ENCODE measurements at places on chromosomes 7 and 10.
A peak's percentile ranks its signal among the peaks of the same experiment; 100 is the strongest.

- peak; percentile 94 for DNase-seq
These were observed 30.2 kb upstream of the ANKRD2 start for GRCh38 chr10:97542169-97543024.

GRCh38 chr7:81234896-81235295 lies 316.0 kb upstream of the SEMA3C start:
- no peak for DNase-seq

DNA sequence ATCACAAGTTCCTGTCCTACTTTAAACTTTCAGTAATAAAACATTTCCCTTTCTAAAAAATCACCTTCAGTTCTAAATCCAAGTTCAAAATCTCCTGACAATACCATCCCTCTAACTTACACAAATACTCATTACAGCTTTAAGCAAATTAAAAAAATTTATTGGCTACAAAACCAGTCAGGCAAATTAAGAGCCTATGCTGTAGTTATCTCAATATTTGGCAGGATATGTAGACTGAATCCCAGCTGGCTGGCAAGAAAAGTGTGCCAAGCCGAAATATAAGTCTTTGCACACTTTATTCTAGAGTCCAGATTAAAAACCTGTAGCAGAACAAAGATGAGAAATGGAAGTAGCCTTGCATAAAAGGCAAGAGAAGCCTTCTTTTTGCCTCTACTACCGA lies 9.5 kb downstream of the WAPL start:
- no peak for DNase-seq

- no peak for DNase-seq
These were observed 1.6 kb downstream of the UNCX start for GRCh38 chr7:1234049-1234880.

DNA sequence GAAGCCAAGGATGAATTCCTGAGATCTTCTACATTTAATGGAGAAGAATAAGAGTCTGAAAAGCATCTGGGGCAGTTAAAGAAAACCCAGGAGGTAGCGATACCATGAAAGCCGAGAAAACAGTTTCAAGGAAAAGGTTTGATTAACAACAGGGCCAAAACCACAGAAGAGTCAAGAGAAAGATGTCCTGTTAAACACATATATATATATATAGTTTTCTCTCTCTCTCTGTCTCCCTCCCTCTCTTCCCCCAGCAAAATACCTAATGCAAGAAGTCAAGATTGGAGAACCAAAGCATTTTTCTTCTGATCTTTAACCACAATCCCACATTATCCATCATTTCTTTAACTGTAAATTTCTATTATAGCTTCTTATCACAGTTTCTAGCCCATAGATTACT lies 261.4 kb downstream of the SNX13 start:
- DNase-seq = no peak

DNA sequence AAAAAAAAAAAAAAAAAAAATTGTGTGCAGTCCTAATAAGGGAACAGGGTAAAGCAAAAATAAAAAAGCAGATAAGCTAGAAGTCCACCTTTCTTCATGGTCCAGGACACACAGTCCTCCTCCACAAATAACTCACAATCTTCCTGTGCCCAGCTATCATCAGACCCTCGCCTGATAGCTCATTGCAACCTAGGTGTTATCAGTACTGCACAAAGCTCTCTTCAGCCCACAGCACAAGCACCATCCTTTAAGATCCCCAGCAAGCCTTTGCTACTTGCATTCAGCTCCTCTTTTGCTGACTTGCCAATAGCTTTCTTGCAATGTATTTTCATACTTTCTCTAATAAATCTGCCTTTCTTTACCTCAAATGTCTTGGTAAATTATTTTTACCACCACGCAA lies 5.0 kb downstream of the NDUFA5 start:
- DNase-seq = no peak

DNA sequence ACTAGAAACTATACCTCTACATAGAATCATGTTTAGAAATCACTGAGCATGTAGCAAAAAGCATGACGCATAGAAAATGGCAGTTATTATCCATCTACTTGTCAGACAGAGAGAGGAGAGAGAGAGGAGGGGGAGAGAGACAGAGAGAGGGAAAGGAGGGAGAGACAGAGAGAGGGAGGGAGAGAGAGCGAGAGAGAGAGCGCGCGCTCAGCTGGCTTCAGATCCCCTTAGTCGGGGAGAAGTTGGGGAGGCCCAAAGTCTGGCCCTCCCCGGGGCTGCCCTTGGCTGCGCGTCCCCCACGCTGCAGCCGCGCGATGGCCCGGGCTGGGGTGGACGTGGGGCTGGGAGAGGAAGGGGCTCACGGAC lies 37.0 kb downstream of the CNPY1 start:
- DNase-seq = no peak

DNA sequence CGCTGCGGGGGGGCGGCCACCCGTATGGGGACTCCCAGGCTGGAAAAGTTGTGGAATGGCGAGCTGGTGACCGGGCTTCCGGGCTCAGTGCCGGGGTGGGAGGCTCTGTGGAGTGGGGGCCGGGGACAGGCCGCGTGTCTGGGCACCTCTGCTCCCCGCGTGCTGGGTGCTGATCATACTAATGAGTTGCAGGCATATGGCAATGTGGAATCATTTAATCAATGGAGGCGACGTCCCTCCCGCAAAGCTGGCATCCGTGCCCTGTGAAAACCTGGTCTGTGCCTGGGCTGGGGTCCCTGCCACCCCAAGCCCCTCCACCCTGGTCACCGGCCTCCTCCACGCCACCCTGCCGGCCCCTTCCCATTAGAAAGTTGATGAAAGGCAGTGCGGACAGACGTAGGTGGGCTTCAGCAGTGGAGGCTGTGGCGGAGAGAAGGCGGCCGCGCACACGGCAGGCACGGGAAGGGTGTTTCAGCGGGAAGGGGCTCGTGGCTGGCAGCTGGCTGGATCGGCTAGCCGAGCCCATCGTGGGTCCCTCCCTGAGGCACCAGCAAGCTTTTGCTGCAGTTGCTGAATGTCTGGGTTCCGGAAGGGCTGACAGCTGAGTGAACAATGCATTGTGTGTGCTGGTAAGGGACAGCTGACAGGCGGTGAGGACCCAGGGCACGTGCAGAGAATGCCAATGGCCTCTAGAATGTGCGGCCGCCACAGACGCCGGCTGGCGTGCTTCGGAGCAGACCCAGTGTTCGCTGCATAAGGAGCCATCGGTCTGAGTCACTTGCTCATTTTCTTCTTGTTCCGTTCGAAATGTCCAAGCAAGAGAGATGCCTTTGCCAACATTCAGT lies 1.5 kb downstream of the ADGRA1 start:
- DNase-seq = no peak

GRCh38 chr7:154338701-154339506 lies 286.7 kb downstream of the DPP6 start:
- DNase-seq = no peak

DNA sequence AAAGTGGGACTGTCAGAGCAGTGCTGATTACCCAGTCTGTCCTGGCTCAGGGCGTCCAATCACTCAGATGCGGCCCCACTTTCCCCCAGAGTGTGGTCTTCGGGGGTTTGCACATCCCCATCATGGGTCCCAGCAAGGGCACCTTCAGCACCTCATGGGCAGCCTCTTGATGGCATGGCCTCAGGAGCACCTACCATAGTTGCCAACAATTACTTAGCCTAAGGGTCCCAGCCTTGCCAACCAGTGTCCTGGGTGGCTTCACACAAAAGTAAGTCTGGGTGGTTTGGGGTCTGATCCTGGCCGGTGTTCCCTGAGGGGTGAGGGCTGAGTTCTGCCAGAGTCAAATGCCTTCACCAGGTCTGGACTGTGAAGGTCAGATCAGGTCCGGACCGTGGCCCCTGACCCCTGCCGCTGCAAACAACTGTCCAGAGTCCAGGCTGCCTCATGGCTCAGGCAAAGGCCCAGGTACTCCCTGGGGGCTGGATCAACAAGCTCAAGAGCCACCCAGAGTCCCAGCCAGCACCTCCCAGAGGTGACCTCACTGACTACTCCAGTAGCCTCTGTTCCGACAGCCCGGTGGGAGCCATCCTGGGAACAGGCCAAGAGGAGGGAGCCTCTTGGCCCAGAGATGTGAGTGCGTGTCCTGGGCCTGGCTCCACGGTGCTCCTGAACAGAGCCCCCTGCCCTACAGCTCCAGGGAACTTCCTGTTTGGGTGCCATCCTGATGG lies 6.2 kb upstream of the MARVELD1 start:
- DNase-seq = no peak

- no peak for DNase-seq
These were observed 19.6 kb downstream of the TTYH3 start for GRCh38 chr7:2651336-2651735.

GRCh38 chr7:15225981-15226380 lies 323.4 kb upstream of the DGKB start:
- DNase-seq = no peak

DNA sequence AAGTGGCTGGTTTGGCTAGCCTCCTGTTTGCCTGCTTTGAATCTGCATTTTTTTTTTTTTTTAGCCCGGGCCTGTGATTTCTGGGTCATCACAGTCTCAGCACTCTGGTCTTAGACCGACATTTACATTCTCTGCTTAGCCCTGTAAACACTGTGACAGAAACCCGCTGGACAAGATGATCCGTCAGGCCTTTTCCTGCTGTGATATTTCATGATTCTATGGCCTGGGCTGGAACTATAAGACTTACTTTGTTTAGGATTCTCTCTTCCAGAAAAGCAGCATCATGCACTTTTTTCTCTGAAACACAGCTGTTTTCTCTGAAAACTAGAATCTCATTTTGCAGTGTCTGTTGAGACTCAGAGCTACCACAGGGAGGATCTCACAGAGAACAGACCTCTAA lies 705.5 kb downstream of the GRID1 start:
- DNase-seq = no peak

DNA sequence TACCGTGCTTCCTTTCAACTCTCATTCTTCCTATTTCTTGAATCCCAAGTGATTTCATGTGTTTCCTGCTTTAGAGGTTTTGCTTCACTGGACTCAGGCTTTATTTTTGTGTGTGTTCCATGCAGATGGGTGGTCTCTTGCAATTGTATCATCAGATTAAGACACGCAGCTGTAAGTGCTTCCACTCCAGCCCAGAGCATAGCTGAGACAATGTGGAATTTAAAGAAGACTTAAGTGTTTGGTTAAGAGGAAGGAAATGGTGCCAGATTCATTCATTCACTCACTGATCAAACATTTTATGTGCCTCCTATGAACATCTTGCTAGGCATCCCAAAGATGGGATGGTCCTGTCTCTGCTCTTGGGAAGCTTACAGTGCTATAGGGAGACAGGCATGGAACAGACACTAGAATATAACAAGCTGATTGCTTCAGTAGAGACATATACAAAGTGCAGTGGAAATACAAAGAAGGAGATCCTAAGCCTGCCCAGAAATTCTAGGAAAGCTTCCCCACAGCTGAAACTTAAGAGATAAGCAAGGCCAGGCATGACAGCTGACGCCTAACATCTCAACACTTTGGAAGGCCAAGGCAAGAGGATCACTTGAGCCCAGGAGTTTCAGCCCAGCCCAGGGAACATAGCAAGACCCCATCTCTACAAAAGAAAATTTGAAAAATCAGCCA lies 46.1 kb upstream of the LRRC17 start:
- DNase-seq = no peak

DNA sequence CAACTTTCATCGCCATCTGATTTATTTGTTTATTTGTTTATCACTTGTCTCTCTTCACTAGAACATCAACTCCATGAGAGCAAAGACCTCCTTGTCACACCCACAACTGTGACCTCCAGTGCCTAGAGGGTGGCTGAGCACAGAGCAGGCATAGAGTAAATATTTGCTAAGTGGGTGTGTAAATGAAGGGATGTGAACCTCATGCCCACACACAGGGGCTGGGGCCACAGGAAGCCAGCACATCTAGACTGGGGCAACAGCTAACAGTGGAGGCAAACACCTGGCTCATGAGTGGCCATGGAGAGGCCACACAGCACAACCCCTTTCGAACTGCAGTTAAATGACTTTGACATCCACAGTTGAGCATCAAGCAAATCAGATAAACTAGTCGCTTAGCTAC lies 39.8 kb downstream of the AKR1B1 start:
- DNase-seq = no peak

- DNase-seq = no peak
These were observed 134.9 kb downstream of the ANK3 start for GRCh38 chr10:60254776-60255175.

- DNase-seq = no peak
These were observed 41.7 kb downstream of the TNPO3 start for GRCh38 chr7:129013048-129013724.

DNA sequence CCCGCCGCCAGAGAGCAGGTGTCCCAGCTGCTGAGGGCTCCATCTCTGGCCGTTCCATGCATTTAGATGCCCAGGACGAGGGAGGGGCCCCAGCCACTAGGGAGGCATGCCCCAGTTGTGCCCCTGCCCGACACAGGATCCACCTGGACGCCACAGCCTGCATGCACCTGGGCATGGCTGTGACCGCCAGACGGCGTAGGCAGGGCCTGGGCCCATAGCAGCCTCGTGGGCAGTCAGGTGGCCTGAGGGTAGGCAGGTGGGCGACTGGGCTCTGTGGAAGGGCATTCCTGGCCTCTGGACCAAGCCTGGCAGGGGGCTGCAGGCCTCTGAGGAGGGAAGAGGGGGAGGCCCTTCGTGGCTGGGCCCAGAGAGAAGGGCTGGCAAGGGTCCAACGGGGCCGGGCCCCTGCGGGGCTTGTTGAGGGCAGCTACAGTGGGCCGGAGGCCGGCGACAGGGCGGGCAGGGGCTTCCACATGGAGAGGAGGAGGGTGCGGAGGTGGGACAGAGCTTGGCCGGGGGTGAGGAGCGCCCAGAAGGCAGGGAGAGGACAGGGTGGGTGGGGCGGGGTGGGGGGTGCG lies 76.0 kb upstream of the NKX6-2 start:
- DNase-seq = no peak

DNA sequence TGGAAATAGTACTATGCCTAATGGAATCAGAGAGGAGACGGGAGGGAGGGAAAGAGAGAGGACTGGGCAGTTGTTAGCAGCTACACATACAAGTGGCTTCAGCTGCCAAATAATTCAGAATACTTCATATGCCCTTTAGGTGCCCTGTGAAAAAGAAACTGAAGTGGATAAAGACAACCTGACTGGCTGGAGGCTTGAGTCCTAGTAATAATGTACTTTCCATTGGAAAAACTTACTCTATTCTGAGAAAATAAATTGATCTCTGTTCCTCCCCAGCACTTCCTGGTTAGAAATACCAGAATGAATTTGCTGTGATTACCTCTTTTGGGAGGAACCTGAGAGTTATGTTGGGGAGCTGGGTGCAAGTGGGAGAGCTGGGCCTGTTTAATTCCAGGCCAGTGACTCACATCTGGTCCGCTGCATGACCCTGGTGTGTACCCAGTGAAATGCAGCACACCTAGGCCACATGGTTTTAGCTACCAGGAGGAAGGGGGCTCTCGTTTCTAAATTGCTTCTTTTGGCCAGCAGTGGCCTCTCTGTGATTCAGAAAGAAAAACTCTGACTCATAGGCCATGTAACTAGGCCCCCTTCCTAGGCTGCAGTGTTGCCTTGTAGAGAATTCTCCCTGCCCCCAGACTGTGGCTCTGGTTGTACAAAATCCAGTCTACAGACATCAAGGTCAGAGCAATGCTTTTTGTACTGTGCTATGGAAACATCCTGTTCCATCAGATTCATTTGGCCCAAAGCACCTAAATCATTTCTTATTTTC lies 6.5 kb downstream of the AGFG2 start:
- DNase-seq = peak; percentile 90

DNA sequence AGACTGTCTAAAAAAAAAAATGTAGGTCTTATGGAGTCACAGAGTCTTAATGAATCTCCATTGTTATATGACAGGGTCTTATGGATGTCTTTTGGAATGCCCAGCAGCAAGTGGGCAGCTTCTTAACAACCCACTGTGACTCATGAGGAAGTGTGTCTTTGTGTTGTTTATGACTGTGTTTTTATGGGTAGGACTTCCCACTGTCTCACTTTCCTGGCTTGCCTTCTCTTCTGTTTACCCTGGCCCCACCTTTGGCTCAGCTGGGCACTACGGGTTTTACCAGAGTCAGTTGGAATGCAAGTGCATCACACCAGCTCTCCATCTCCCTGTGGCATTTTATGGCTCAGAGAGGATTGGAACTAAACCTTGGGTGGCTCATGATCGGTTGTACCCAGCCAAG lies 580.5 kb downstream of the AUTS2 start:
- peak; percentile 5 for DNase-seq

Data from RKO (cell line).